SK-N-MC (cell line): ENCODE measurements at places on chromosomes 6 and 20.

DNA sequence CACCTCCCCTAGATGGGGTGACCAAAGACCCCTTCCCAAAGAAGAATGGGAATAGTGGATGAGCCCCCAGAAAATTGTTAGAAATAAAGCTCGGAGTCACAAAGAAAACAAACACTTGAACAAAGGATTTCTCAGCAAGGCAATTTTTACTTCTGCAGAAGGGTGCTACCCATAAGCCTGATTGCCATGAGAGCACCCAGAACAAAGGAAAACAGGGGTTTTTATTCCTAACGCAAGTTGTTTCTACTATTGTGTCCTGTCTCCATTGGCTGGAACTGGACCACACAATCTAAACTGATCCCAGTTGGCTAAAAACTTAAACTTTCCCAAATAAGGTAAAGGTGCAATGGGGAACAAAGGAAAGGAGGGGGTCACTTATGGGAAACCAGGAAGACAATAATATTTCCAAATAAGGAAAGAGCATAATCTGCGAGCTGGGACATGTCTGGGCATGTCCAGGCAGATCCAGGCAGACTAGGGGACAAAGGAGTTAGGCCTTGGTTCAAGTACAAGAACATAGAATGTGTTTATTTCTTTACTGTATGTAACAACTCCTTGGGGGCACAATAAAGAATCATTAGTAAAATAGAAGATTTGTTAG, 20.0 kb downstream of the HLA-B start:
- DNase-seq: no peak

GRCh38 chr6:124977067-124977908, 15.1 kb downstream of the RNF217 start:
- no peak for DNase-seq

DNA sequence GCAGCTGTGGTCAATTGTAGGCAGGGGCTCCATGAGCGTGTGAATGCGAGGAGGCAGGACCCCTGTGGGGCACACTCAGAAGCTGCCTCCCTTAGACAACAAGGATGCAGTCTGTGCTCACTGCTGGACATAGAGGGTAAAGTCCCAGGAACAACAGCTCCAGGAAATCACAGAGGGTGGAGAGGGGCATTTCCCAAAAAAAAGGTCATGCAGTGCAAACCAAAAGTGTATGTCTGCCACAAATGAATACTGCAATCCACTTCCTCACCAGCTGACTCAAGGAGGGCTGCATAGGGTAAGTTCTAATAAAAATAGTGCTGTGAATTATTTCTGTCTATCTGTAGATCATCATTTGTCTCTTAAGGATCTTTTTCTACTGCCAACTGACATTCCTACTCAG, 95.8 kb downstream of the RNF182 start:
- DNase-seq: no peak

DNA sequence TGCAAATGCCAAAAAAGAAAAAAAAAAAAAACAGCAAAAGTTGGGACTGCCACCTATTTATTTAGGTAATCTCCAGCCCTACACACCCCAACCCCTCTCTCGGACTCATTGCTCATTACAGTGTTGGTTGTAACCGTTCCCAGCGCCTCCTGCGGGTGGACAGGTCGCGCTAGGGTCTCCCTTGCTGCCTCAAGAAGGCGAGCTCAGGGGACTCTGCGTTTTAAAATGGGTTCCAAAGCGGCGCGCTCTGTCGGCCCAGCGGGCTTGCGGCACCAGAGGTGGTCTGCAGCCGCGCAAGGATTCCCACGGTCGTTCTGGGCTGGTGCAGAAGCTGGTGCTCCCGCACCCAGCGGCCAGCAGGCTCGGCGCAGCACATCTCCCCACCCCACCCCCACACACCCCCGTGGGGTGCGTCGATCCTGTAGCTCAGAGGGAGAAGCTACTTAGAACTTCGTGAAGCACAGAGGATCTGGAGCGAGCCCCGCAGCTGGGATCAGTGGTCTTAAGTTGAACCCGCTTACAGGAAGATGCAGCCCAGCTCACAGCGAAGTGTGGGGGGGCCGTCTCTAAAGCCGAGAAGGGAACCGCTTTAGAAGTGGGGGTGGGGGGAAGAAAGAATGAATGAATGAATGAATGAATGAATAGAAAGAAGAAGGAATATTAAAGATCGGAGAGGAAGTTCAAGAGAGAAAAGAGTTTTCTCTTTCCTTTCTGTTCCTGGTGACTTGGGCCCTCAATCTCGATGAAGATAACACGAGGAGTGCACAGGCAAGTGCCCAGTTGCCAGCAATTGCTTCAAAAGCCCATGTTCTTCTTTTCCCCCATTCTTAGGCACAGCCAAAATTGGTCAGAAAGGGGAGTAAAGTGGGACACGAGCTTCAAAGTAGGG, 780 bp downstream of the TFAP2A start:
- DNase-seq: no peak

DNA sequence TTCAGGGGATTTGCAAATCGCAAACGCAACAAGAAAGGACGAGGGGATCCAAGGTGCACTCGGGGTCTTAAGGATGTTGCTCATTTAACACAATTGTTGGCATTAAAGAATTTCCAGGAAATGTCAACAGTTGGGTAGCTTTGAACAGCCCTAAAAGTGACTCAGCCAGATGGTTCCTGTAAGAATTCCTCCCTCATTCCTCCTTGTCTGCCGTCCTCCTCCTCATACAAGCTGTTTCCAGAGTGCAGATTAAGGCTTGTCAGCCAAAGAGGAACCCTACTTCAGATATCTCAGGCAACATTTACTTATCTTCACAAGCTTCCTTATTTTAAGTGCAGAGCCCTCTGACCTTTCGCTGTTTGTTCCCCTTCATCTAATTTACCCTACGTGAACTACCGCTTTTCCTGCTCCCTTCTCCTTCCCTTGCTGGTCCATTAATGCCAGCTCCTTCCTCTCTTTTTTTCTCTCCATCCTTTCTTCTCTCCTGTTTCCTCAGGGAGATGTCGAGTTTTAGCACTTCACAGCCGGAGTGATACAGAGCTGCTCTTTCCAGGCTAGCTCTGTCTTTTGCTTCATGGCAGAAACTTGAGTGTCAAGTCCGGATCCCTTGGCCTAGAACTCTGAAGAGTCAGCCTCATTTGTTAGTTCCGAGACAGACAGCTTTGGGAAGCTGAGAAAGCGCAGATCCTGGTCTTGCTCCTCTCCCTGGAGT, 26.1 kb upstream of the TBC1D7 start:
- DNase-seq: no peak

- no peak for DNase-seq
Observed at GRCh38 chr6:166052837-166053236, 114.8 kb downstream of the TBXT start.

DNA sequence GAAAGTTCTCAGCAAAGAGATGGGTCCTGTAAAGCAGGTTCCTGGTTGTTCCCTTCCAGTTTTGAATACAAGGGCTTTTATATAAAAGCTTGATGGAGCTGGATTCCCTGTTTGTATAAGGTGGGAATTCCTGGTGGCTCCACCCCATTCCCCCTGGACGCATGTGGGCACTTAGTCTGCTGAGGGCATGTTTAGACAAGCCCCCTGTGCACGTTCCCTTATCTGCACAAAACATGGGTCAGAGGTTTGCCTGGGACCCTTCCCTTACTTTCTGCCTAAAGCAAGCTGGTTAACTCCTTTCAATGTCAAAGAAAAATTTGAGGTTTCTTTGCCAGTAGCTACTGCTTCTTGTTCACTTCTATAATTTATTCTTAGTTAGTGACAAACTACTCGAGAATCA, 181.1 kb downstream of the BCKDHB start:
- DNase-seq: no peak

DNA sequence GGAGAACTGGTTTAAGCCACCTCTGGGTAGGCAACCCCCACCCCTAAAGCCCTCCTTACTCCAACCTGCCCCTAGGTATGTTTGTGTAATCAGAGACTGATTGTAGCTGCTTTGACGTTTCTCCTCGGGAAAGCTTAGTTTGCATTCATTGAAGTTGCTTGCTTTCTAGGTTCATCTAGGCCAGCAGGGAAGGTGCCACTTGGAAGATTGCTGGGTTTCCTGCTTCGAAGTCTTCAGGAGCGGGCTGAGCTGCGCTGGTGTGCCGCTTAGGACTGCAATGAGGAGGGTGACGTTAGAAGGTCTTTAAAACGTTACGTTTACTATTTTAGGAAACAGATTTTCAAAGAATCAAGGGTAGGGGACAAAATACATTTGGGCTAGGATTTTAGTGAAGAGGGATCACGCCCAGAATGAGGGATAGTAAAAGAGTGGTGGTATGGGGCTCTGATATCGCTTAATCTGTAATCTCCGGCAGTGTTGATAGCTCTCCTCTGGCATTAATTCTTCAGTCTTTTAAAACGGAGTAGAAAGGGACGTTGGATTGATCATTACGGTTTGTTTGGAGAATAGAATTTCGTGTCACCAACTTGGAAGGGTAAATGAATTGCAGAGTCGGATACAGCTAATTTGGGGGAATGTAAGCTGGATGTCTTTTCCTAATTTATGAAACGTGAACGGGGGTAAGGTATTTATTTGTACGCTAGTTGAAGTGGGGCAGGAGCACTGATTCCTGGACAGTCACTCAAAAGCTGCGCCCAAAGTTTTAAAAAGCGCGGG, 92.6 kb upstream of the PRDM1 start:
- DNase-seq: no peak
